ENCODE measurements at places on chromosomes 4 and X.

DNA sequence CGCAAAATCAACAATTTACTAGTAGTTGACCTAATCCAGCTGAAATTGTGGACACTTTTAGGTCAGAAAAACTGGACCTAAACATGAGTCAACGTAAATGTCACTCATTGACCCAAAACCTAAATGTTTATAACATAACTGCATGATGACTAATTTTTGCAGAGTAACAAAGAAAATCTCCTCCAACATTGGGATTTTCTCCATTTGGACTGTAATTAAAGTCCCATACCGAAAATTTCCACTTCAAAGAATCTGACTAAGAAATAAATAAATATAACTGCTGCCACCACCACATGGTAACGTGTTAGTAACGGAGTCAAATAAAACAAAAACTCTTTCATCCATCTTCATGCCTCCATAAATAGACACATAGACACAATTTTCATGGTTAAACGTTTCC lies 1.9 kb downstream of the ADGRA3 start:
- DNase-seq = peak; percentile 92

- DNase-seq = peak; percentile 96
These were observed 5.5 kb upstream of the SMIM20 start for GRCh38 chr4:25908491-25908901.

DNA sequence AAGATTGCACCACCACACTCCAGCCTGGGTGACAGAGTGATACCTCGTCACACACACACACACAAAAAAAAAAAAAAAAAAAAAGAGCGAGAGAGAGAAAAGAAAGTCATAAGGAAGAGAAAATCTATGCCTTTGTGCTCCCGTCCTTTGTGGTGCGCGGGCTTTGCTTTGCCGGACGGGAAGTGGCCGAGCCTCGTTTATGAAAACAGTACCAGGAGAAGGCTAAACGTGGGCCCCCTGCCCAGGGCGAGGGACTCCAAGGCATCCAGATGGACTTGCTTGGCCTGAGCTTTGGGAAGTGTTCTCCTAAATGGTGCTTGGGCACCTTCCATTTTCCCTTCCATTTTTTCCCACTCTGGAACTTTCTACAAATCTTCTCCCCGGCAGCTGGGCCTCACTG lies 109.3 kb upstream of the LRPAP1 start:
- DNase-seq = no peak

- peak; percentile 0 for DNase-seq
These were observed 87.1 kb downstream of the VCX2 start for GRCh38 chrX:8084006-8084405.

GRCh38 chr4:10590896-10591295 lies 93.7 kb downstream of the CLNK start:
- no peak for DNase-seq

DNA sequence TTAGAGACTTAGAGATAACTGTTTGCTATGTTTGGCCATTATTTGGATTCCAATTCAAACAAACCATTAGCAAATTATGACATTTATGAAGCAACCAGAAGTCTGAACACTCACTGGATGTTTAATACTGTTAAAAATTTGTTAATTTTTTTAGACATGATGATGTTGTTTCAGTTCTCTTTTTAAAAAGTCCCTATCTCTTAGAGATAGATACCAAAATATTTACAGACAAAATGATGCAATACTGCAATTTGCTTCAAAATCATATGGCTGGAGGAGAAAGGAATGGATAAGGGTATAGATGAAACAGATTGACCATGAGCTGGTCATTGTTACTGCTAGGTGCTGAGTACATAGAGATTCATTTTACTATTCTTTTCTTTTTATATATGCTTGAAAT lies 534.6 kb downstream of the BCOR start:
- no peak for DNase-seq

DNA sequence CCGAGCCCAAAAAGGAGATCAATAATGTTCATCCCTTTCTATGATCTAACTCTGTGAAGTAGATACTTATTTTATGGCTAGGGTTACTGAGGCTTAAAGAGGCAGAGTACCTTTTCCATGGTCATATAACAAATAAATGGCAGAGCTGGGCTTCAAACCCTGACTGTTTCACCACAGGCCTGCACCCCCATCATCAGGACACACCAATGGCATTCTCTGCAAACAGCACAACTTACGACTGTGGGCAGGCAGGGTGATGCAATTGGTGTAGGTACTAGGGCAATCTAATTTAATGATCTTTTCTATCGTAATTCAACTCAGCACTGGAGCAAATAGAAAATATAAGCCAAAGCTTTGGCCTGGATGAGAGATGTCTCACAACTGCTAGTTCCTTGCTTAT lies 118.8 kb upstream of the CBR4 start:
- DNase-seq = no peak

- no peak for DNase-seq
These were observed 10.5 kb downstream of the MSX1 start for GRCh38 chr4:4869731-4870571.

All from renal cortical epithelial cell (primary cell).